Muscle of leg (tissue), 16 donors: ENCODE measurements at places on chromosomes 4 and X. TPM values are rescaled to one million over a fixed set of nuclear protein-coding genes. Genes with fewer than 3 reads are reported as not detected.

MPC1L gene
- total RNA-seq, result not detected

XAGE2 gene
- total RNA-seq, result 0.27 TPM

DNA sequence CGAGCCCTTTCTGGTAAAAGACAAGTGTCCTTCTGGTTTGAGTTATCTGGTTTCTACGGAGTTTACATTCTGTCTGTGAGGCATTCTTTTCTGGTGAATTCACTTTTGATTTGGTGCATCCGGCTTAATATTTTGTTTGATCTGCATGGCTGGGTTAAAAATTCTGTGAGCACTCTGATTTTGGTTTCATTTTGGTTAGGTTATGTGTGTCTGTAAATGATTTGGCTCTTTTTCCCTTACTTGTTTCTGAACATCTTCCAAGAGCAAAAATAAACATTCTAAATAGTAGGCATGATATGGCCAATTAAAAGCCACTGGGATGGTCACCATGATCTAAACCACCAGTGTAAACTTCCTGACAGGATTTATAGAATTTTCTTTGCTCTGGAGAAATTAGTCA is 85.7 kb upstream of the PTPN13 start:
- no peak overlapping the region for H3K4me3 ChIP-seq
- H3K27ac ChIP-seq, result no peak overlapping the region
- no peaks in the 10 kb centered on the region for H3K27me3 ChIP-seq
- no peaks in the 10 kb centered on the region for H3K36me3 ChIP-seq
- H3K4me1 ChIP-seq, result no peaks in the 10 kb centered on the region

GRCh38 chr4:90071289-90072235 is 55.6 kb upstream of the CCSER1 start:
- H3K36me3 ChIP-seq, result no peaks in the 10 kb centered on the region
- H3K4me3 ChIP-seq, result no peak overlapping the region
- DNase-seq, result peak; percentile 51
- H3K27me3 ChIP-seq, result no peaks in the 10 kb centered on the region

- H3K36me3 ChIP-seq, result peaks cover 12% of the 10 kb centered on the region
- H3K27me3 ChIP-seq, result peaks cover 5% of the 10 kb centered on the region
- peak overlapping the region; percentile 94 for H3K27ac ChIP-seq
- DNase-seq, result peak; percentile 46
Observed at GRCh38 chrX:120251471-120252011, 929 bp downstream of the ZBTB33 start.

GRCh38 chr4:23171976-23172375 is 479.2 kb downstream of the GBA3 start:
- H3K27ac ChIP-seq, result no peak overlapping the region
- no peaks in the 10 kb centered on the region for H3K27me3 ChIP-seq
- no peak for DNase-seq
- no peaks in the 10 kb centered on the region for H3K36me3 ChIP-seq

GRCh38 chrX:12309040-12309743 is 170.9 kb downstream of the FRMPD4 start:
- DNase-seq, result no peak
- no peak overlapping the region for H3K4me3 ChIP-seq
- H3K27ac ChIP-seq, result no peak overlapping the region
- H3K27me3 ChIP-seq, result peaks cover 11% of the 10 kb centered on the region
- H3K4me1 ChIP-seq, result no peaks in the 10 kb centered on the region

DNA sequence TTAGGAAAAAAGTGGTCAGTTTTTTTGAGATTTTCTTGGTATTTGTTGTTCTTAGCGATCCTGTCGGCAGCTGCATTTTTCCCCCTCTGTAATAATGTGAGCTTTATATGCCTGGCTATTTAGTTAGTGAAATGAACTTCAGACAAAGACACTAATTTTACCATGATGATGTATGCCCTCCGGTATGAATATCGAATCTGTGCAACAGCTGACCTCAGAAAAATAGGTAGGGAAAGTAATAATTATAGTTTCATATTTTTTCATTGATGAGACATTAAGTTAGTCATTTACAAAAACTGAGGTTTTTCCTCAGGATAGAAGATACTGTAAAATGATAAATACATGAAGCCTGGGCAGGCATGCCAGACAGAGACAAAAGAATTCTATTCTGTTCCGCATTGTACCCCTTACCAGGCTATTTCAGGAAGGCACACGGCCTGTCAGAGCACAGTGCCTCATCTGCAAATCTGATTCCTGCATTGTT is 155.8 kb downstream of the SHROOM3 start:
- H3K4me1 ChIP-seq, result peaks cover 27% of the 10 kb centered on the region
- no peaks in the 10 kb centered on the region for H3K27me3 ChIP-seq
- H3K36me3 ChIP-seq, result no peaks in the 10 kb centered on the region
- H3K4me3 ChIP-seq, result no peak overlapping the region
- DNase-seq, result peak; percentile 75

DNA sequence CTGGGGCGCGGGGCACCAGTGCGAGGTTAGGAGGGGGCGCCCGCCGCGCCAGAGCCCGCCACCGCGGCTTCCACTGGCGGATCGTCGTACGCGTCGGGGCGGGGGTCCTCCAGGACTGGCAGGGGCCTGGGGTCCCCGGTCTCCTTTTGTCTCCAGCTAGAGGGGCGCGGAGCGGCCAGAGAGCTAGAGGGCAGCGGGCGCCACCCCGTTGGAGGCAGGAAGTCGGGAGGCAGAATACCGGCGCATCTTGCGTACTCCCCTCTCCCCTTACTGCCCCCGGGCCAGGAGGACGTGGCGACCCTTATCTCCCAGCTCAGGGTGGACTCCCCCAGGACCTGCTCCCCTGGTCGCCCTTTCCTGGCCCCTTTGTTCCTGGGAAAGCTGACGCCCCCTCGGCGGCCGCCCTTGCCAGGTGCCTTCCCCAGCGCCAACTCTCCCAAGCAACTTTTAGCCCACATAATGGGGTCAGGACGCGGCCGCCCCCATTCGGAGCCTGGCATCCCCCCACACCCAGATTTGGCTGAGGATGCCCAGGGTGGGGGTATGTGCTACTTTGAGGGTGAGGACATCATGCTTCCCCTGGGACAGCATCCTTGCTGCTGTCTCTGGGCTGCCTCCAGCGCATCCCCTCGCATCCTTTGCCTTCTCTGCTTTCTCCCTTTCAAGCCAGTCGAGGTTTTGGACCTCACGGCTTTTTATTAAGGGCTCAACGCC is 933 bp downstream of the CNKSR2 start:
- H3K4me3 ChIP-seq, result peak overlapping the region; percentile 55
- H3K27me3 ChIP-seq, result peaks cover 25% of the 10 kb centered on the region
- no peaks in the 10 kb centered on the region for H3K36me3 ChIP-seq
- H3K4me1 ChIP-seq, result peaks cover 5% of the 10 kb centered on the region
- H3K27ac ChIP-seq, result no peak overlapping the region
